ENCODE measurements at places on chromosomes 12 and 14. TPM values are rescaled to one million over a fixed set of nuclear protein-coding genes. Genes with fewer than 3 reads are reported as not detected.

DNA sequence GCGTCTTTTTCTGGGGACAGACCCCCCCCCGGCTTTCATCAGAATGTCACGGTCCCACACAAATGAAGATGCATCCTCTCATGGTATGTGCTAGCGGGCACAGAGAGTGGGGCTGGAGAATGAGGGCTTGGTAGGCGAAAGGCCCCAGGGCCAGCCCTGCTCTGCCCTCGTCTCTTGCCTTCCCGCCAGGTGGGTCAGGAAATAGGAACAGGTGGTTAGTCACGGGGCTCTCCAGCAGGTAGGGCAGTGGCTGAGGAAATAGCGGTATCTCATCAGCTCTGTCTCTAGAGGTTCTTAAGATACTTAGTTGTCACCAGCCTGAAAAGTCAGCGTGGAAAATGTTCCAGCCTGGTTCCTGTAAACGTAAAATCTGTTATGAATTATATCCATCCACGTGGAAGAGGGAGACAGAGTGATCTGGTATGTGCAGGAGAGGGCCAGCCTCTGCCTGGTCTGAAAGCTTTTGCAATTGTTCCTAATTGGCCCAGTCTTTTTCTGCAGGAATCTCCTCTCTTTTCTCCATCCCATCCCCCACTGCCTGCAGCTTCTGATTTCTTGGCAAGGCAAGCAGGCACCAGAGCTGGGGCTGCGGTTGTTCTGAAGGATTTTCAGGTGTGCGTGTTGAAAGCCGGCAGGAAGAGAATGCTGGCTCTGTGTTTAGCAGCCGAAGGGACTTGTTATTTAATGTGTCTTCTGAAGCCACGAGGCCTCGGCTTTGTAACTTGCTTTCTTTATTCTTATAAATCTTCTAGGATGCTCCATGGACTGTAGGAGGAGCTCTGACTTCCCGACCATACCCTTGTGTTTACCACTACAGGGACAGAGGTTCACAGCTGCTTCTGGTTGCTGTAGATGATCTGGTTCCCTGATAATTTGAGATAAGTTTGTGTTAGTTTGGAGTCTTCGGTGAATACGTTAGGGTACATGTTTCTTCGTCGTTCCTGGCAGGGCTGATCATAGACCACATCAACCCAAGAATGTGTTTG lies 131.1 kb downstream of the CACNA1C start:
- DNase-seq: peak; percentile 25

DNA sequence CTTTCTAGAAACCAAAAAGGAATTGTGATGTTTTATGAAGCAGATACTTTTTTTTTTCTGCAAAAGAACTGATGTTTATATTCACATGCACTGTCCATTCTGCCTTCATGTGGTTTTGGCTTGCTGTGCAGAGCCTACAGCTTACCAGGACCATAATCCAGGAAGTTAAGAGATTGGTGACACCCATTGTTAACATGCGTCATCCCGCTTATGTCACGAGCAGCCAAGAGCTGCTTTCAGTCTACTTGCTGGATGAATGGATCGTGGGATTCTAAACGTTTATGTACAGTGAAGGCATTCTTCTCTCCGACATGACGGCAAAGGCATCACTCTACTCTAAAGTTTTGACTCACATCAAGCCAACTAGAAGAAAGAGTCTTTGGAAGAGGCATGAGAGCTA lies 76.6 kb downstream of the PAX9 start:
- no peak for DNase-seq

DNA sequence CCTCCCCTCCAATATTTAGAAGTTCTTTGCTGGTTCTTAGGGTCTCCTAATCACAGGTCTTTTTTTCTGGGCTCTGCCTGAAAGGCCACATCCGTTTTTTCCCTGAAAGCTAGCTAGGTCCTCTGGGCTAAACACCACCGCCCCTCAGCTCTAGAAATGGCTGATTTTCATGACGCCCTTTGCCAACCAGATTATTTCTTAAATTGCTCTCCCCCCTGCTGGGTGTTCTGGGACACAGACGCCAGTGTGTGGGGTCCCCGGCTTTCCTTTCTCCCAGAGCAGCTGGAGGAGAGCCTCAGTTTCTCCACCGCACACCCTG lies 45.3 kb upstream of the ATP23 start:
- DNase-seq: no peak

- no peak for DNase-seq
Measured at GRCh38 chr12:106987846-106988245, 900 bp upstream of the MTERF2 start.

GRCh38 chr12:107361970-107362369 lies 268.6 kb upstream of the CRY1 start:
- DNase-seq: no peak

- no peak for DNase-seq
Measured at GRCh38 chr14:73695997-73696396, 18.2 kb downstream of the PNMA1 start.

- no peak for DNase-seq
Measured at GRCh38 chr12:4323396-4323795, 2.4 kb downstream of the TIGAR start.

DNA sequence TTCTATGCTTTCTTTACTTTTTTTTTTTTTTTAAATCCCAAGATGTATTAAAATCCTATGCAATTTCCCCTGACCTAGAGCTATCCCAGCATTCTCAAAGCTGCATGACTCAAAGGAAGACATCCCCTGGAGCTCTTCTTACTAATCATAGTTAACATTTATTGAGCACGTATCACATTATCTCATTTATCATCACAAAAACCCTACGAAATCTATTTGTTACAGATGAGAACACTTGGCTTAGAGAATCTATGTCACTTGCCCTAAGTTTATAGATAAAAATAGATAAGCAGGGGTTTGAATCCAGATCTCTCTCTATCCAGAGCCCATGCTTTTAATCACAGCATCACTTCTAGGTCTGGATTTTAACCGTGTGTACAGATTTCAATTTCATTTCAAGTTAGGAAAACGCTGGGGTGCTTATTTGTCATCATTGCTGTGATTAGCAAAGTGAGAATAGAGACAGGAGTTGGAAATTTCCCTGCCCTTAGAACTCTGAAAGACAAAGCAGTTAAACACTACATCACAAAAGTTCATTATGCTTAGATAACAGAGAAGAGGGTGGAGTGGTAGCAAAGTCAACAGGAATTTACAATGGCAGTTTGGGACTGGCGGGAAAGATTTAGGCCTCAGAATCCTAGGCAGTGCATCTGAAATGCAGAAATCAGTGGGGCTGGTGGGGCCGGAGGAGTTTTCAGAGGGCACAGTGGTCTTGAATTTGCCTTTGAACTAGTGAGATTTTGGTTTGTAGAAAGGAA lies 177.7 kb upstream of the FRMD6 start:
- no peak for DNase-seq

The ABHD4 gene
- total RNA-seq: 8.4 TPM

The CLEC4E gene
- not detected for total RNA-seq

The RPGRIP1 gene
- total RNA-seq: 0.33 TPM

The TSFM gene
- 63.6 TPM for total RNA-seq

The KRT83 gene
- 0.94 TPM for total RNA-seq

The HOXC6 gene
- 1.6 TPM for total RNA-seq

The AICDA gene
- total RNA-seq: not detected

The HPD gene
- total RNA-seq: not detected

The KITLG gene
- total RNA-seq: 42.1 TPM

The KIF5A gene
- not detected for total RNA-seq

The CBX5 gene
- total RNA-seq: 18.3 TPM

The RNASE1 gene
- total RNA-seq: 7.7 TPM

The AKAP6 gene
- total RNA-seq: 0.50 TPM

All from HT-29 (cell line).